WTC11 (cell line): ENCODE measurements at places on chromosomes 6 and 20. TPM values are rescaled to one million over a fixed set of nuclear protein-coding genes. Genes with fewer than 3 reads are reported as not detected.

- no peaks in the 10 kb centered on the region for H3K4me1 ChIP-seq
- no peak for DNase-seq
- H3K4me3 ChIP-seq: no peak overlapping the region
- H3K36me3 ChIP-seq: no peaks in the 10 kb centered on the region
Measured at GRCh38 chr20:11626551-11626950, 291.1 kb upstream of the BTBD3 start.

DNA sequence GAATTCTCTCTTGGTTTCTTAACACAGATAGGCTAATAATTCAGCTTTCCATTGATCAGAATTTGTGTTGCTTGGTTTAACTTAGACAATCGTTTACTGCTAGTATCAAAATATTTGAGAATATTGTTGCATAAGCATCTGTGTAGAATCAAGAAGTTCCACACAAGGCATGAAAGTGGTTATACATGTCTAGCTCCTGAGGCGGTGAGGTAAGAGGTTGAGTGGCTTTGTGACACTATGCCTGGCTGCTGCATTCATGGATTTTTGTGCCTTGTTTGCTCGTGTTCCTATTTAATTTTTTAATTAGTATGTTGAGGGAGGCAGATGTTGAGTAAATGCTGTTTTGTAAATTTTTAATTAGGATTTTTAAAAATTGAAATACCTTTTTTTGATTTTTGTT lies 10.2 kb downstream of the PKIB start:
- DNase-seq: no peak
- no peak overlapping the region for H3K27ac ChIP-seq
- H3K4me1 ChIP-seq: peaks cover 6% of the 10 kb centered on the region; the same call in 1 of the 2 replicates
- H3K4me3 ChIP-seq: no peak overlapping the region

DNA sequence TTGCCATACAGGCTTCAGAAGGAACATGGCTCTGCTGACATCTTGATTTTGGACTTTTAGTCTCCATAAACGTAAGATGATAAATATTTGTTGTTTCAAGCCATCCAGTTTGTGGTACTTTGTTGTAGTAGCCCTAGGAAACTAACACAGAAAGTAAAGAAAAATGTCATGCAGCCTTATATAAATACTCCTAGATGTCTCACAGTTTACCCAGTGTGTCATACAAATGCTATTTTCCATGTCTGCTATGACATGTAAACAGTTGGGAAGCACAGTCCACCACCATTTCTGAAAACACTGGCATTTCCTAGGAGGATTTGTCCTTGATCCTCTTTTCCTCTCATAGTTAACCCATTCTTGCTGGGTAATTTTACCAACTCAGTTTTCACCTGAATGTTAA lies 30.6 kb upstream of the ME1 start:
- H3K4me3 ChIP-seq: no peak overlapping the region
- H3K36me3 ChIP-seq: no peaks in the 10 kb centered on the region
- peaks cover 33% of the 10 kb centered on the region for H3K27me3 ChIP-seq
- DNase-seq: no peak
- no peak overlapping the region for H3K27ac ChIP-seq

GRCh38 chr20:30500829-30501440 lies 756.5 kb upstream of the DEFB115 start:
- H3K4me1 ChIP-seq: peaks cover 8% of the 10 kb centered on the region
- H3K4me3 ChIP-seq: no peak overlapping the region
- DNase-seq: no peak
- no peaks in the 10 kb centered on the region for H3K27me3 ChIP-seq
- H3K36me3 ChIP-seq: no peaks in the 10 kb centered on the region
- H3K27ac ChIP-seq: no peak overlapping the region

- no peaks in the 10 kb centered on the region for H3K27me3 ChIP-seq
- H3K27ac ChIP-seq: peak overlapping the region; percentile 48; the same call in 1 of the 2 replicates
- H3K36me3 ChIP-seq: peaks cover 10% of the 10 kb centered on the region
- H3K4me3 ChIP-seq: no peak overlapping the region
- H3K4me1 ChIP-seq: peaks cover 14% of the 10 kb centered on the region
Measured at GRCh38 chr20:37308086-37309050, 18.9 kb downstream of the MANBAL start.

GRCh38 chr6:36610041-36610955 lies 16.1 kb downstream of the SRSF3 start:
- H3K4me1 ChIP-seq: peaks cover 27% of the 10 kb centered on the region
- peaks cover 70% of the 10 kb centered on the region for H3K36me3 ChIP-seq
- no peaks in the 10 kb centered on the region for H3K27me3 ChIP-seq
- no peak overlapping the region for H3K4me3 ChIP-seq
- peak; percentile 4 for DNase-seq

- H3K4me1 ChIP-seq: peaks cover 25% of the 10 kb centered on the region
- no peaks in the 10 kb centered on the region for H3K36me3 ChIP-seq
- no peak for DNase-seq
- no peaks in the 10 kb centered on the region for H3K27me3 ChIP-seq
- H3K4me3 ChIP-seq: no peak overlapping the region
Measured at GRCh38 chr6:37050045-37050853, 44.8 kb downstream of the FGD2 start.

- peaks cover 17% of the 10 kb centered on the region for H3K36me3 ChIP-seq
- H3K27ac ChIP-seq: no peak overlapping the region
- DNase-seq: no peak
Measured at GRCh38 chr6:167056370-167056769, 57.2 kb downstream of the CEP43 start.

DNA sequence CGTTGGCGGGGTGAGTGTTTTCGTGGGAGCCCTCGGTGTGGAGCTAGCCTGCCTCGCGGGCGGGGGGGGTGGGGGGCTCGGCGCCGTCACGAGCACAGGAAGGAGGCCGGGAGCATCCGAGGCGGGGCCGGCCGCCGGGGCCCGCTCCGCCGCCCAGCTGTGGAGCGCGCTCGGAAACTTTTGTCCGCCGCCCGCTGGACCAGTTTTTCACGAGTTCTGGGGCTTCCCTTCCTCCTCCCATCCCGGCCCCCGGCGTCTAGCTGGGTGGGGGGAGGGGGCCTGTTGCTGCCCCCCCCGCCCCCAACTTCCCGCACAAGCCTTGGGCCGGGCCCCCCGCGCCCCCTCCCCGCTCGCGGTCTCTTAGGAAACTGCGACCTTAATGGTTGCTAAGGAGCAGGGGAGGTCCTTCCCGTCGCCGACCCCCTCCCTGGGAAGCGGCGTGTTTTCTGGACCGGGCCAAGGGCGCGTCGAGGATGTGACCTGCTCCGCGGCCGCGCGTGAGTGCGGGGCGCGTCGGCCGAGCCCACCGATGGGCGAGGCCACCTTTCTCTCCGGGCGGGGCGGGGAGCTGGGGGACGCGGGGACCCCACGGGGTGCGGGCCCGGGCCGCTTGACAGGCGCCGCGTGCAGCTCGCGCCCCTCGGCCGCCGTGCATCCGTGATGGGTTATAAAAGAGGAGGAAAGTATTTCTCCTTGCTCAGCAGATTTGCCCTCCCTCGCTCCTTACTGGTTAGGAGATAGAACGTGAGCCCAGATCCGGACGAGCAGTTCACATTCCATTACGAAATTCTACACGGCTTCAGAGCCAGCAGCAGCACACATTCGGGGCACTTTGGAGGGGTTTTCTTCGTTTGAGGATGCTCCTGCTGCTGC lies 1.4 kb downstream of the RREB1 start:
- H3K27me3 ChIP-seq: peaks cover 25% of the 10 kb centered on the region

DNA sequence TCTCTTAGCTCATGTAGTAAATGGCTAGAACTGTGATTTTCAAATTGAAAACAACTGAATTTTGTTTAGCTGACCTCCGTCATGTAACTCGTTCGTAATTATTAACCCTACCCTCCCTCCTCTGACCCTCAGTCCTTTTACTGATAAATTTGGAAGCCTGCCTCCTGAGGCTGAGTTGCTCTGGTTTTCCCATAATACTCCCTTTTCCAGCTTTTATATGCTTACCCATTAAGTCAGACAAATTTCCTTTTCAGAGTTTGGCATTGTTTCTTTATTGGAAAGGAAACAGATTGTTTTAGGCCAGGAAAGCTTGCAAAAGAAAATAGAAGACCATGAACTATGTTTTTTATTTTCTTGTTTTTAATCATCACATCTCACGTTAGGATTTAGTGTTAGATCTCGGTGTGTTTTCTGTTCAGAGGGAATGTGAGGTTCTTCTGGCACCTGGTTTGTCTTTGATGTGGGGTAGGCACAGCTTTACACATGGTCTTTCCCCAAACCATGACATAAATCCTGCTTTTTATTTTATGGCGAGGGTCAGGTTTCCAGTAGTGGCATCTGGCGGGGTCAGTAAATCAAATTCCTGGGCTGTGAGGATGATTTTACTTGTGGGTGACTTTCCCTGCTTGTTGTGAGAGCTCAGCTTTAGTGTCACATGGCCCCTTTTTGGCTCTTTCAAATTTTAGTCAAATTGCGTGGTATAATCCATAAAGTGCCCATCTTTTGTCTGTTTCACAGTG lies 24.5 kb downstream of the PLCB4 start:
- no peaks in the 10 kb centered on the region for H3K36me3 ChIP-seq
- peak overlapping the region; percentile 10; the same call in 1 of the 2 replicates for H3K27ac ChIP-seq
- no peaks in the 10 kb centered on the region for H3K27me3 ChIP-seq
- peaks cover 19% of the 10 kb centered on the region for H3K4me1 ChIP-seq
- no peak overlapping the region for H3K4me3 ChIP-seq
- DNase-seq: no peak

The ENPP5 gene
- total RNA-seq: 9.1 to 10.8 TPM (median 9.3 TPM) in 3 replicates

GRCh38 chr6:113564371-113565171 lies 292.6 kb upstream of the MARCKS start:
- H3K4me3 ChIP-seq: peak overlapping the region; percentile 55
- peaks cover 12% of the 10 kb centered on the region for H3K27me3 ChIP-seq
- DNase-seq: peak; percentile 80
- no peaks in the 10 kb centered on the region for H3K36me3 ChIP-seq
- peak overlapping the region; percentile 95 for H3K27ac ChIP-seq

DNA sequence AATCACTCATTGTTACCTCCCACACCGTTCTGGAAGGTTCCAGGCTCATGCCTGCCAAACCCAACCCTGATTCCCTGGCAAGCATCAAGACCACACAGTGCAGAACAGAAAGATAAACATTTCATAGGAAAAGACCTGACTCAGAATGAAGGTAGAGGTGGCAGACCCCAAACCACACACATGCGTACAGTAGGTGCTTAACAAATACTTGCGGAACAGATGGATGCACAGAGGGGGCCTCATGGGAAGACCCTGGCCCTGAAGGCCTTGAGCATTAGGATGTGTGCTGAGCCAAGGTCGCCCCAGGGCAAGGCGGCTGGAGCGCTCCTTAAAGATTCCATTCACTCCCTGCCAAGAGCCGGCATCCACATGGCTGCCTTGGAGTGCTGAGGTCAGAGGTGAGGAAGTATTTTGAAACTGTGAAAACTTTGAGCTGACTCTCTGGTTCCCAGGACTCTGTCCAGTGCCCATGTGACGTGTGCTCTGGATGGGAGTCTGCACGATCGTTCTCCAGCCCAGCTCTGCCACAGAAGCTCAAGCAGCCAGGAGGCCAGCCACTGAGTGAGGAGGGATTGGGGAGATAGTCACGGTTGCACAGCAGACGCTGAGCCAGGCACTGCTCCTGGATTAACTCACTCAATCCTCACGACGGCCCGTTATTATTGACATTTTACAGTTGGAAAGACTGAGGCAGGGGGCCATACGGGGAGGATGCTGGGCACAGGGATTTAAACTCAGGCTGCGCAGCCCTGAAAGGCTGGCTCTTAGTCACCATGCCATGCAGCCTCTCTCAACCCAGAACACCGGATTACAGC lies 65.5 kb upstream of the AFDN start:
- no peaks in the 10 kb centered on the region for H3K36me3 ChIP-seq
- H3K27me3 ChIP-seq: no peaks in the 10 kb centered on the region
- no peak overlapping the region for H3K27ac ChIP-seq
- H3K4me3 ChIP-seq: no peak overlapping the region
- no peak for DNase-seq
